Brain (organoid and tissue), 16 donors: ENCODE measurements at places on chromosomes 13 and 19.

GRCh38 chr19:47378246-47378645 lies 29.1 kb downstream of the DHX34 start:
- DNase-seq = no peak

GRCh38 chr13:28375250-28375930 lies 119.5 kb downstream of the FLT1 start:
- no peak for DNase-seq

DNA sequence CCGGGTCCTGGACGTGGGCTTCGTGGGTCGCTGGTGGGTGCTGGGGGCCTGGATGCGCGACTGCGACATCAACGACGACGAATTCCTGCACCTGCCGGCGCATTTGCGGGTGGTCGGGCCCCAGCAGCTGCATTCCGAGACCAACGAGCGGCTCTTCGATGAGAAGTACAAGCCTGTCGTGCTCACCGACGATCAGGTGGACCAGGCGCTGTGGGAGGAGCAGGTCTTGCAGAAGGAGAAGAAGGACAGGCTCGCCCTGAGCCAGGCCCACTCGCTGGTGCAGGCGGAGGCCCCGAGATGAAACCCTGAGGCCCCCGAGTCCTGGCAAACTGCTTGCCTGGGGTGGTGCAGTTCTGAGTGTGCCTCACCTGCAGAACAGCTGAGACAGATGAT lies 787 bp downstream of the TIMM29 start:
- DNase-seq = no peak

GRCh38 chr19:8489561-8490394 lies 12.7 kb downstream of the PRAM1 start:
- no peak for DNase-seq

DNA sequence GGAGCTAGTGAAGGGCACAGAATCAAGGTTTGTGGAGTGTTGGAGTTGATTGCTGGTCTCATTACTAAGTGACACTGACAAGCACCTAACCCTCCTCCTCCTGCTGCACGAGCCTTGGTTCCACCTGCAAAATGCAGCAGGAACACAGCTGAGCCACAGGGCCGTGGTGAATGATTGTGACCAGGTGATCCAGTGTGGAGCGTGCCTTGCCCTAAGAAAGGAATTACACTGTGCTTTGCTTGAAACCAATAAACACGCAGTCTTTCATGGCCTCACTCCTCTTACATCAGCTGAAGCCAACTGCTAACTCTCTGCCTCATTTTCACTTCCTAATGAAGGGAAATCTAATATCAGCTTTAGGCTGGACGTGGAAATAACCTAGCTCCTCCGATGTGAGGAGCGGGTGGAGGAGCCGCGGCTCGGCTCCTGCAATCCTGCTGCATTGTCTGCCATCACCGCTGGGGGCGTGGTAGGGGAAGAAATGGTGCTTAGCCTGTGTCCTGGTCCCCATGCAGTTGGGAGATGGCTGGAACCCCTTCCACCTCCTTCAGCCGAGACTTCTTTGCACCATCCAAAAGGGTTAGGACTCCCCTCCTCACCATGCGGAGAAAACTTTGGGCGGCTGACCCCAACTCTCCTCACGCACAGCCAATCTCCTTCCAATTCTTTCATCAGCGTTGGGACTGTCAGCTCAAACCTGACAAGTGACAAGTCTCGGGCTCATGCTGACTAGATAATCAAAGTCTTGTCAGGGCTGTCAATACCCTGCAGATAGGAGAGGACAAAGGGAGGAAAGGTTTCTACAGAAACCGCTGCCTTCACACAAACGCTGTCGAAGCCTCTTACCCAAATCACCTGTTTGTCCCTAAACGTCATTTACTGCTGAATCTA lies 427.9 kb downstream of the ZNF536 start:
- peak; percentile 75 for DNase-seq

DNA sequence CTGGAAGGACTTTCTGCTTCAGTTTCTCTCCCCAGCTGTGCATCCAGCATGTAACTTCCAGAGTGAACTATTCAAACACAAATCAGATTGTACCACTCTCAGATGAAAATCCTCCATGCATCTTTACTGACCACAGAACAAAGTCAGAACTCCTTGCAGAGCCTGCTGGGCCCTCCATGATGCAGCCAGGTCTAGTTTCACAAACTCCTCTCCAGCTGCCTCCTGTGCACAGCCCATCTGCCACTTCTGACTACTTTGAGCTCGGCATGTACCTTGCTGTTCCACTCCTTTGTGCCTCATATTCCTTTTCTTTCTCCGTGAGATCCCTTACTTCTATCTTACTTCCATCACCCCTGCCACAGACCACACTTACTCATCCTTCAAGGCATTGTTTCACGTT lies 31.4 kb downstream of the NALCN start:
- peak; percentile 24 for DNase-seq

DNA sequence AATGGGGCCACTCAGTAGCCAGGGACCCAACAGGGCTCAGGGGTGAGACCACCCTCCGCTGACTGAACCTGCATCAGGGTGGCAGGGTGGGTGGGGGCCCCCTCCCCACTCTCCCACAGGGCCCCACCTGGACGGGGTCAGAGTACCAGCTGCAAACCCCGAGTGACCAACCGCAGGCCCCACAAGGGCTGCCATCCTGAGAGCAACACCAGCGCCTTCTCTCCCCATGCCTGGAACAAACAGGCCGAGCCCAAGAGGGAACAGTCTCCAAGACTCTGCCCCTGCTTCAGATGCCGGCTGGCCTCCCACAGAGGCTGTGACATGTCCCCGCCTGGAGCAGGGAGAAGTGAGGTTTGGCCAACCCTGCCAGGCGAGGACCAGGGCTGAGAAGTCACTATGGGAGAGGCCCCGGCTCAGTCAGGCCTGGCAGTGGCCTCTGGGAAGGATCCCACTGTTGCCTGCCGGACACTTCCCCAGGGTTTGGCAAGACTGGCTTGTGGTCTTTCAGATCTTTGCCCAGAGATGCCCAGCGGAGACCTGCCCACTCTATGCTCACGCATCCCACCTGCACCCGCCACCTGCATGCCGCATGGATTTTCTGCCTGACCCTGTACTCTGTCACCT lies 27.2 kb downstream of the MPND start:
- DNase-seq = no peak

DNA sequence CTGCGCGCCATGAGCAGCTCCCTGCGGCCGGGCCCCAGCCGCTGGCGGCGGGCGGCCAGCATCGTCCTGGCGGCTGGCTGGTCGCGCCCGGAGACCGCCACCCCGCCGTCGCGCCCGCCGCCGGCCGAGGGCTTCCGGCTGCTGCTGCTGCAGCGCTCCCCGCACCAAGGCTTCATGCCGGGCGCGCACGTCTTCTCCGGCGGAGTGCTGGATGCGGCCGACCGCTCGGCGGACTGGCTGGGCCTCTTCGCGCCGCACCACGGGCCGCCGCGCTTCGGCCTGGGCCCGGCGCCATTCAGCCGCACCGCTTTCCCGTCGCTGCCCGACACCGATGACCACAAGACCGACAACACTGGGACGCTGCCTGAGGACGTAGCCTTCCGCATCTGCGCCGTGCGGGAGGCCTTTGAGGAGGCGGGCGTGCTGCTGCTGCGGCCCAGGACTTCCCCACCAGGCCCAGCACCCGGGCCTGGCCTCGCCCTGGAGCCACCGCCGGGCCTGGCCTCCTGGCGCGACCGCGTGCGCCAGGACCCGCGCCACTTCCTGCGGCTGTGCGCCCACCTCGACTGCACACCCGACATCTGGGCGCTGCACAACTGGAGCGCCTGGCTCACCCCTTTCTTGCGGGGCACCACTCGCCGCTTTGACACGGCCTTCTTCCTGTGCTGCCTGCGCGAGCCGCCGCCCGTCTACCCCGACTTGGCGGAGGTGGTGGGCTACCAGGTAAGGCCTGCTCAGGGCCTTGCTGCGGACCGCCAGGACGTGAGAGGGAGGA lies 518 bp downstream of the NUDT19 start:
- peak; percentile 72 for DNase-seq

- DNase-seq = no peak
Measured at GRCh38 chr13:94305463-94305862, 174.0 kb downstream of the DCT start.

DNA sequence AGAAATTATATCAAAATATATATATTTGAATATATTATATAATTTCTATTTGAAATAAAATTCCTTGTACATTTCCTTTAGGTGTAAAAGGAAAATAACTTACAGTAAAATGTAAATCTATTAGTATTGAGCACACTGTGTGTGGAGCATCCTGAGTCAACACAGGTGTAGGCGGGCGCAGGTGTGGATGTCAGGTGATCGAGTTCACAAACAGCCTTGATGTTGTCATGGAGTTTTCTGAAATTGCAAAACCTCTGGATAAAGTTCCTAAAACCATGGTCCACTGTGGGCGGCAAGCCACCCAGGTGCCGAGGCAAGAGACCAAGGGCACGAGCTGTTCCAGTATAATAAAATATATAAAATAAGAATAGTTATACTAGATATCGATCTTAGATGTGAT lies 27.7 kb upstream of the MCF2L start:
- DNase-seq = no peak

DNA sequence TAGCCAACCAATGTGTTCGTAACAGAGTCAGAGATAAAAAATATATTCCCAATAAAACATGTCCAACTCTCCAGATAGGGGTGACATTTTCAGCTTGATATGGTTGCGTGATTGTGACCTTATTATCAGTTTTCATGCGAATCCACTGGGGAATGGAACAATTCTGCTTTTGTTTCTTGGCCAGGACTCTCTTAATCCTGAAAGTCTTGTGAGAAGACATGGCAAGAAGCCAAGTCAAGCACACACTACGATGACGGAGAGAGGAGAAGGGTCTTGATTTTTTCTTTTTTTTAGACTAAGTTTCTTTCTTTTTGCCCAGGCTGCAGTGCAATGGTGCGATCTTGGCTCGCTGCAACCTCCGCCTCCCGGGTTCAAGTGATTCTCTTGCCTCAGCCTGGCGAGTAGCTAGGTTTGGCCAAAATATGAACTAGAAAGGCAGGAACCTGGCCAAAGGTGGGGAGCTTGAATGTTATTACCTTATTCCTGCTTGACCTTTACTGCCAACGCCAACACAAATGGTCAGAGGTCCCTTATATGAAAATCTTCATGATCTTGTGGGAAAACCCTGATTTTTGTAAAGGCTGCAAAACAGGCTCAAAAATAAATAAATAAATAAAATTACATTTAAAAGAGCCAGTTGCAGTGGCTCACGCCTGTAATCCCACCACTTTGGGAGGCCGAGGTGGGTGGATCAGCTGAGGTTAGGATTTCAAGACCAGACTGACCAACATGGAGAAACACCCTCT lies 14.5 kb downstream of the ZNF816 start:
- DNase-seq = no peak

GRCh38 chr13:77745784-77746183 lies 48.3 kb downstream of the SLAIN1 start:
- DNase-seq = no peak

- no peak for DNase-seq
Measured at GRCh38 chr13:24654741-24655140, 25.5 kb upstream of the ATP12A start.

GRCh38 chr13:45915686-45916439 lies 64.3 kb upstream of the SIAH3 start:
- no peak for DNase-seq

- peak; percentile 37 for DNase-seq
Measured at GRCh38 chr19:3890591-3890990, 10.1 kb downstream of the ATCAY start.
